ENCODE measurements at places on chromosomes 16 and 17. TPM values are rescaled to one million over a fixed set of nuclear protein-coding genes. Genes with fewer than 3 reads are reported as not detected.
A peak's percentile ranks its signal among the peaks of the same experiment; 100 is the strongest.

DNA sequence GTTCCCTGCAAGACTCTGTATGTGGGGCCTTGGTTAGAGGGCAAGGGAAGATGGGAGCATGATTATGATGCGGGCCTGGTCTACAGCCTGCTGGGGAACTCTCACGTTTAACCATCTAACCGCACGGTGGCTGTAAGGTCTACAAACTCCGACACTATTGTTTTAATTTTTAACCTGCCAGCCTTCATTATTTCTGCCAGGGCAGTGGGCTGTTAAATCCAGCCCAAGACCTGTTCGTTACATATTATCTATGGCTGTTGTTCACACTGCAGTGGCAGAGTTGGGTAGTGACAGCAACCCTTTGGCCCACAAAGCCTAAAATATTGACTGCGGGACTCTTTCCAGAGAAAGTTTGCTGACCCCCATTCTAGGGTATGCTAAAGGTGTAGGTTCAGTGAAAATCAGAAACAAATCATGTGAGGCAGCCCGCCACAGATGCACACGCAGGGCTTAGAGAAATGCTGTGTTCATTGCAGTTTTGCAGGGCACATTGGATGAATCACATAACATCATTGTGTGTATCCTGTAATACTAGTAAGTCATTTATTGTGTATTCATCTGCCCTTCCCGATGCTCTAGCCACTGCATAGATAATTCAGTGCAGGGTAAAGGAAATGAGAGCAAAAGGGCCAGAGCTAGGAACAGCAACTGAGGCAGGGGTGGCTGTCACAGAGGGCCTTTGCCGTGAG lies 14.3 kb downstream of the SNX29 start:
- DNase-seq, result no peak

EXOC7 gene
- 83.1 TPM for total RNA-seq

NEUROD2 gene
- total RNA-seq, result not detected

ADGRG1 gene
- total RNA-seq, result 4.1 TPM

- DNase-seq, result no peak
Observed at GRCh38 chr17:1328437-1328836, 49.0 kb downstream of the TRARG1 start.

DNA sequence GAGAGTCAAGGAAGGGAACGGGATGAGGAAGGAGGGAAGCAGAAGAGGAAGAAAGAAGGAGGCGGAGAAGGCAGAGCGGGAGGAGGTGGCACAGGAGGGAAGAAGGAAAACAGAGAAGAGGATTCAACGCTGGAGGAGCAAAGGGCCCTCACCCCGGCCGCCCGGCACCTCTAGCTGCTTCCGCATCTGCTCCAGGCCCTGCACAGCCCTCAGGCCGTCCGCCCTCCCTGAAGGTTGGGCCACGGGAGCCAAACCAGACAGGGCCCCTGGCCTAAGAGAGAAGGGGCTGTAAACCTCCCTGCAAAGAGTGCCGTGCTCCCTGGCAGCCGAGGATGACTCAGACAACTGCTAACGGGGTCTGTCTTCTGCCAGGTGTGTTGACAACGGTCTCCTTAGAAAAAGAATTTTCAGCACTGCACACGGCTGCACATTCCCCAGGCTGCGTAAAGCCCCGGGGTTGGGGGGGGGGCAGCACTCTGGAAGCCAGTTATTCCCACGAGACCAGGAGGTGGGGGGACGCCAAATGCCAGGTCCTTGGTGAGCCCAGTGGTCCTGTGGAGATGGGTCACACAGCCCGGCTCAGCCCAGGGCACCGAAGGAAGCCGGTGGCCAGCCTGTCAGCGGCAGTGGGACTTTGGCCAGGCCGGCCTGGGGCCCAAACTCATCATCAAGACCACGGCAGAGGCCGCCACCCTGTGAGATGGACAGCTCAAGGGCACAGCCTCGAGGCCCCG lies 29.1 kb downstream of the MRM3 start:
- DNase-seq, result no peak

PRDM7 gene
- total RNA-seq, result not detected

DNA sequence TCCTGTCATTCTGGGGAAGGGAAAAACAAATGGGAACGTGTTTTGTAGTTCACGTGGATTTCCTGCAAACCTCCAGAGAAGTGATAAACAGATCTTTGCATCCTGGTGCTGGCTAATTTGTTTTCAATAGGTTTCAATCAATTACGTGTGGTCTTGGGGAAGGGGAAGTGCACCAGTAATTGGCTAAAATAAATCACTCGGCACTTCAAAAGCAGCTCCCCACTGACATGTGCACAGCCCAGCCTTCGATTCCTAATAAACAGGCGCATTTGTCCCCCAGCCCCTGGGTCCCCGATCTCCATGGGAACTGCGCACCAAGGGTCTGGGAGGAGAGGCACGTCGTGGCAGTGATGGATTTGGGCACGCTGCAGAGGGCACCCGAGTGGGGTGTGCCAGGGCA lies 112.9 kb upstream of the GSE1 start:
- DNase-seq, result no peak

SYCE1L gene
- total RNA-seq, result not detected

DNA sequence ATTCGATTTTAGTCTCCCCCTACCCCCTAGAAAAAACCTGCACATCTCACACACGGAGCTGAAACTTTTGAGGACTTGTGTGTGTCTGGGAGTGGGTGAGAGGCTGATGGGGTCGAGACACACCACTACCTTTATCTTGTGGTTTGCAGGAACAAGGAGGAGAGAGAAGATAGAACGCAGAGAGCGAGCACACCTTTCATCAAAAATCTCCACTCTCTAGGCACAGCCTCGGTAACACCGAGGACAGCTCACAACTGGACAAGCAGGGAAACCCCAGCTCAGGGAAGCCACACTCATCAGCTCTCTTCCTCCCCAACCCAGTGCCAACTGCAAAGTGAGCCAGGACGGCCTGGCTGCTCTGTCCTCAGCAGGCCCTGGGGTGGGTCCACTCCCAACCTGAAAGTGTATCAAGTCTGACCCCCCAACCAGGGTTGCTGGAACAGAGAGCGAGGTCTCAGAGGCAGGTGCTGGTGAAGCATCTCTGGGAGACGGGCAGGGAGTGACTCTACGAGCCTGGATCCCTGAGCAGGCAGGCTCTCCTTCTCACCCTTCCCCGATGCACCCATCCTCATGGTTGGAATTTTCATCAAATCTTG lies 5.2 kb upstream of the GHDC start:
- no peak for DNase-seq

SMPD3 gene
- total RNA-seq, result 0.18 TPM

- DNase-seq, result peak; percentile 44
Observed at GRCh38 chr16:78689028-78689427, 589.6 kb downstream of the WWOX start.

DNA sequence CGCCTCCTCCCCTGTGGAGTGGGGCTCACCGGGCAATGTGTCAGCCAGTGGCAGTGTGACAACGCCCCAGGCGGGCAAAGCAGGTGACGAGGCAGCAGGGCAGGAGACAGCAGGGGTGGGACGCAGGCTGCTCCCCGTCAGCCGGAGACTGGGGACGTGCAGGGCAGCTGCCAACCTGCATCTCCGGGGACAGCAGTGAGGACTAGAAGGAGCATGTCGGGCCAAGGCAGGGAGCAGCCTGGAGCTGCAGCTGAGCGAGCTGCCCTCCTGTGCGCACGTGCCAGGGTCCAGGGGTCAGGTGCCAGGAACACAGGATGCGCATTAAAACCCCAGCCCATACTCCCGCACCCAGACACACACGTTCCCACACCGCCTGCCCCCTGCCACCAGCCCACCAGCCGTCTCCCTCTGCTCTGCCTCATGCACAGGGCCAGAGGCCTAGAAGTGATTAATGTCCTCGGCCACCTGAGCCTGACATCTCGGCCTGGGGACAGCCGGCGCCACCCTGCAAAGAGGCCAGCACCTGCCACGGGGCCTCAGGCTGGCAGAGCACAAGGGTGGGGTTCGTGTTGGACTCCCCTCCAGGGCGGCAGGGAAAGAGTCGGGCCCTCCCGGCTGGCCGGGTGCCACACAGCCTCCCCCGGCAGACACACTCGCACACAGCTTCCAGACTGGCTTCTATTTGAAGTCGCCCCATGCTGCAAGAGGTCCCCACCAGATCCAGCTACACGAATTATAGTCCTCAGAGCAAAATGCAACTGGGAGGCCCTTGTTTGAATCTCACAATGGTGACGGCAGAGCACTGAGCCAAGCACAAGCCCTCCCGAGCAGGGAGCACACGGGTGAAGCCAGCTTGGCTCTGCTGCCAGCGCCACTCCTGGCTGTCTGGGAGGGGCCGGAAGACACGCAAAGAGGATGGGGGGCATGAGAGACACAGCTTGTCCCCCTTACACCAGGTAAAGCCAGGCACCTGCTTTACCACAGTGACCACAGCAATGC lies 90.4 kb downstream of the RBFOX3 start:
- DNase-seq, result no peak

TENT4B gene
- total RNA-seq, result 9.2 TPM

GRCh38 chr17:31095236-31096105 lies 694 bp downstream of the NF1 start:
- peak; percentile 66 for DNase-seq

Measured in G401 (cell line).